ENCODE measurements at places on chromosomes 2 and 18. TPM values are rescaled to one million over a fixed set of nuclear protein-coding genes. Genes with fewer than 3 reads are reported as not detected.
A peak's percentile ranks its signal among the peaks of the same experiment; 100 is the strongest.

DNA sequence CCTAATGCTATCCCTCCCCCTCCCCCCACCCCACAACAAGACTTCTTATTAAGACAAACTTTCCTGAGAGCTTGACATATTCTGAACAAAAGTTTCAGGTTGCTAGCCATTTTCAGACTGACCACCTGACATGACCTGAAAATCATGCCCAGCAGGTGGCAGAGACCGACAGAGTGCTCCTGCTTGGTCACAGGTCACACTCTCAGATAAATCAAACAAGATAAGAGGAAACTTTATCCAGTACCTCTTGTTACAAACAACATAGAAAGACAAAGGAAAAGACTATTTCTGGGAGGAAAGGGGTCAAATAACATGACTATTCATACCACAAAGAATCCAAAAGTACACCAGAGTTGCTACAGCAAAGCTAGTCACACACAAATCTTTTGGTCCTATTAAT is 107.4 kb downstream of the TMEM200C start:
- DNase-seq, result no peak
- no peak overlapping the region for H3K27ac ChIP-seq
- H3K27me3 ChIP-seq, result no peaks in the 10 kb centered on the region

DNA sequence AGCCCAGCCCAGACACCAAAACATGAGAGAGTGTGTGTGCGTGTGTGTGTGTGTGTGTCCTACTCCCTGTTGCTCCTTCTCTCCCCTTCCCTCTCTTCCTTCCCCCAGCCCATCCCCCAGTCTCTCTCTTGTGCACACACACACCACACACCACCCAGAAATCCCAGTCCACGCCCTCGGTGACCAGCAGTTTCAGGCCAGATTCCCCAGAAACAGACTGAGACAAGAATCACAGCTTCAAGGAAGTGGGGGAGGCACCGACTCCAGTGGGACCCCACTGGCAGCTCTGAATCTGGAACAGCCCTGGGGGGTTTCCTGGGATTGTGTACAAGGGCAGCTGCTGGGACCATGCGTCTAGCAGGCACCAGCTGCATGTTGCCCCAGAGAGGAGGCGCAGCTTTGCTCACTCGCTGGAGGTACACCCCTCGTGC is 113.5 kb downstream of the NDUFA10 start:
- H3K4me3 ChIP-seq, result no peak overlapping the region
- H3K36me3 ChIP-seq, result no peaks in the 10 kb centered on the region
- no peak overlapping the region for H3K27ac ChIP-seq
- no peaks in the 10 kb centered on the region for H3K27me3 ChIP-seq

GRCh38 chr2:64300066-64300465 is 153.9 kb upstream of the LGALSL start:
- H3K27ac ChIP-seq, result no peak overlapping the region
- peaks cover 45% of the 10 kb centered on the region for H3K27me3 ChIP-seq
- no peak for DNase-seq
- no peak overlapping the region for H3K4me3 ChIP-seq

Gene DNER
- 0.36 TPM for total RNA-seq

DNA sequence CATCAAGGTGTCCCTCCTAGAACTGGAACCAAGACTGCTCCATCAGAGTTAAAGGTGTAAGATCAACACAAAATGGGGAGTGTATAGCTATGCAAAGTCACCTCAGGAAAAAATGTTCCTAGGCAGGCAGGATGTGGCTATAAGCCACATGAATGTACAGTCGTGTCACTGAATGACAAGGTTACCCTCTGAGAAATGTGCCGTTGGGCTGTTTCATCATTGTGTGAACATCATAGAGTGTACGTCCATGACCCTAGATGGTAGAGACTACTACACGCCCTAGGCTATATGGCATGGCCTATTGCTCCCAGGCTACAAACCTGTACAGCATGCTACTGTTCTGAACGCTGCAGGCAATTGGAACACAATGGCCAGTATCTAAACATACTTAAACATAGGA is 24.5 kb downstream of the TYMS start:
- H3K4me1 ChIP-seq, result peaks cover 4% of the 10 kb centered on the region
- no peak overlapping the region for H3K4me3 ChIP-seq
- no peaks in the 10 kb centered on the region for H3K27me3 ChIP-seq

Gene IL36B
- total RNA-seq, result not detected

Gene CMPK2
- total RNA-seq, result 2.2 TPM

Gene KCNE4
- 40.4 TPM for total RNA-seq

Gene TYMS
- total RNA-seq, result 5.3 TPM

Gene SEH1L
- 45.7 TPM for total RNA-seq

DNA sequence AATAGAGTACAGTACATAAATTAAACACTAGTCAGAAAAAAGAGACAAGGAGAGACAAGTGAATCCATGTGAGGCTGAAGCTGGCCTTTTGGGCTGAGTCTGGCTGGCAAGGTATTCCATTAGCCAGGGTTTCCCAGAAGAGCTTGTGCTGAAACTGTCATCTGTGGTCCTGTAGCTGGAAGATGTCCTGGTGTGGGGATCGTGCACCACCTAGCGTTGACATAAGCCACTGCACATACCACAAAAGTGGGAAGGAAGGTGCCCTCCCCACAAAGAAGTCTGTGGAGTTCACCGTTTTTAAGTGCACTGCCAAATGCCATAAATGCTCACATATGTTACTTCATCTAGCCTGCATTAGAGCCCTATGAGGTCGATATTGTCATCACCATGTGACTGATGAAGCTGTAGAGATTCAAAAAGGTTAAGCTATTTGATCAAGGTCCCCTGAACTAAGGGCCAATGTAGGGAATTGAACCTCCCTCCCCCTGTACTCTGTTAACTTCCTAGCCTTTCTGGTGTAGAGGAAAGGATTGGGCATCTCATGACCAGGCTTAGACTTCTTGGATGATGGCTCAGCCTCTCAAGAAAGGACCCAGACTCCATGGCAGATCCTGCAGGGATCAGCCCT is 31.9 kb upstream of the GALNT14 start:
- H3K36me3 ChIP-seq, result no peaks in the 10 kb centered on the region
- H3K27me3 ChIP-seq, result no peaks in the 10 kb centered on the region

Gene SIX3
- total RNA-seq, result not detected

DNA sequence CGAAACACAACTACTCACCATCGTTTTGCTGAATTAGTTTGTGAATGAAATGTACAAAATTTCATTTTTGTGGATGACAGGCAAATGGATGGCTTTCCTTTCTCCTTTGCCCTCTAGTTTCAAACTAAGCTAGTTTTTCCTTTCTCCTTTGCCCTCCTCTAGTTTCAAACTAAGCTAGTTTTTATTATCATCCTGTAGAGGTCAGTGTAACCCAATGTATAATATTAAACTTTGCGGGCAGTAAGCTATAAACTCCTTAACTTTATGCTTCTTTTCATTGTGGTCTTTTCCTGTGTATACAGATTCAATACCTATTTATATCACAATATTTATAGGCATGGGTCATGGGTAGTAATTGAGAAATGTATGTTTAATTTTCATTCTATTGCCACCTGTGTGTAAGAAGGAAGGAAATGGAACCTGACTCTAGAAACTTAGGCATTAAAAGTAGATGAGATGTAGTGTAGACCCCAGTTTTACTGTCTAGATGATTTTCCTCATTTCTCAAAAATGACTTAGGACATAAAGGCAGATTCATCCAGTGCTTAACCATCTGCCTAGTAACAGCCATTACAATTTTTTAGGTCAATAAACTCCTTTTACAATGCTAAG is 58.1 kb downstream of the MAP3K19 start:
- H3K27ac ChIP-seq, result no peak overlapping the region
- H3K4me1 ChIP-seq, result no peaks in the 10 kb centered on the region
- no peak for DNase-seq
- no peak overlapping the region for H3K4me3 ChIP-seq
- H3K27me3 ChIP-seq, result peaks cover 30% of the 10 kb centered on the region

- H3K27me3 ChIP-seq, result no peaks in the 10 kb centered on the region
- no peak for DNase-seq
- H3K4me3 ChIP-seq, result no peak overlapping the region
These were observed 43.2 kb upstream of the NOSTRIN start for GRCh38 chr2:168758970-168759820.

- no peak overlapping the region for H3K4me3 ChIP-seq
- peak; percentile 68 for DNase-seq
- H3K36me3 ChIP-seq, result peaks cover 38% of the 10 kb centered on the region
- H3K4me1 ChIP-seq, result peaks cover 18% of the 10 kb centered on the region
- H3K27ac ChIP-seq, result no peak overlapping the region
These were observed 78.3 kb upstream of the POMC start for GRCh38 chr2:25246558-25247290.

DNA sequence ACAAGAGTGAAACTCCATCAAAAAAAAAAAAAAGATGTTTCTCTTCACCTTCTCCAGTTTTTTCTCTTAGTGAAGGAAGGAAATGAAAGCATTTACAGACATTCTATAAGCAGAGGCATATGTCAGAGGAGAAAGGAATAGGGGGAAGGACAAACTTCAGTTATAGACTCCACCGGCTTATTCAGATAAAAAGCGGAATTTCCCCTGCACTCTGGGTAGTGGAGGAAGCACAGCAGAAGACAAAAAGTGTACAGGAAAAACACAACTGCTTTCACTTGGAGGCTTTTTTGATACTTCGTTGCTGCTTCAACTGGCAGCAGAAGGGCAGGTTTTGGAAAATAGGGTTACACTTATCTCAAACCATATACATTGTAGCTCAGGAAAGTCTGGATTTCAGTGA is 3.2 kb upstream of the MGAT4A start:
- no peaks in the 10 kb centered on the region for H3K36me3 ChIP-seq
- peaks cover 46% of the 10 kb centered on the region for H3K27me3 ChIP-seq
- H3K27ac ChIP-seq, result no peak overlapping the region
- no peak for DNase-seq
- no peak overlapping the region for H3K4me3 ChIP-seq

- no peak for DNase-seq
- H3K4me1 ChIP-seq, result peaks cover 58% of the 10 kb centered on the region
- no peak overlapping the region for H3K4me3 ChIP-seq
- no peak overlapping the region for H3K27ac ChIP-seq
- no peaks in the 10 kb centered on the region for H3K27me3 ChIP-seq
These were observed 38.2 kb downstream of the IL1R2 start for GRCh38 chr2:102029952-102030351.

Gene CCDC148
- 1.8 TPM for total RNA-seq

Gene SRBD1
- total RNA-seq, result 17.4 TPM

DNA sequence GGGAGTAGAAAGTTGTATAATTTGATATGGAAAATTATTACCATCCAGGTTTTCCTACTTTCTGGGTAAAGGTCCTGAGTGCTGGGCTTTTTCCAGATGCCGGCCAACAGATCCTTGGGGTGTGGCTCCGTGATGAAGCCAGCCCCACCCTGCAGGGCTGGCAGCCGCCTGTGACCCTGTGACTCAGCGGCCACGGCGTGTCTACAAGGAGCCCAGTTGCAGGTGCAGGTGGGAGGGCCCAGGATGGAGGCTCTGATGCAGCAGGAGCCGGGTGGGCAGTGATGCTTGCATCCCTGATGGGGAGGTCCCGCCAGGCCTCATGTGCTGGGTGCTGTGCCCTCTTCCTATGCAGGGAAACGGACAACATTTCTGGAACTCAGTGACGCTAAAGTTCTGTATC is 96.0 kb upstream of the ALKAL2 start:
- no peak overlapping the region for H3K4me3 ChIP-seq
- H3K27me3 ChIP-seq, result no peaks in the 10 kb centered on the region
- no peak for DNase-seq

Gene CDH7
- not detected for total RNA-seq
